ENCODE measurements at places on chromosomes 4 and X. TPM values are rescaled to one million over a fixed set of nuclear protein-coding genes. Genes with fewer than 3 reads are reported as not detected.

The PIGA gene
- 4.5 TPM for polyA plus RNA-seq

The ADRA2C gene
- polyA plus RNA-seq: 2.3 TPM

DNA sequence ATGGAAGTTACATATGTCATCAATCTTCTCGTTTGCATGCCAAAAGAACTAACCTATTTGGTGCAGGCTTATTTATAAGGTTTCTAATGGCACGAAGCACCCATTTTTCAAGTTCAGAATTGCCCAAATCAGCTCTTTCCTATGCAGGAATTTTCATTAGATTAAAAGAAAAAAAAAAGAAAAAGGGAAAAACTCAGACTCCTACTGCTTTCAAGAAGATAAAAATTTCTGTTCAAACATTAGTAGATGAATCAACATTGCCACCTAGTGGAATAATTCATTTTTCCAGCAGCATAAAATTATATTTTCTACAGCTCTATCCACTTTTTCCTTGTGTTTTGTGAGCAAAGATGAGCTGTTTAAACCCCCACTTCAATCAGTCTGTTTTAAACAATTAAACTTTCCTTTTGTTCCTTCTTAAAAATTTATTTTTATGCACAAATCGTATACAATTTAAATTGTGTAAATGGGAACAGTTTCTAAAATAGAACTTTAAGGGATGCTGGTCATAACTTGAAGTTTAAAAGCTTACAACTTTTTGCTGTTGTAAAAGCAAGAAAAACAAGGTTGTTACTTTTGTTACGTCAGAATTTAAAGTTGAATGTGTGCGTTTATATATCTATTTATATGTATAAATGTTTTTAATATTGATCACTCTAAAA is 309.9 kb downstream of the ARAP2 start:
- DNase-seq: peak; percentile 71

The SNX25 gene
- 7.7 TPM for polyA plus RNA-seq

The HSFX3 gene
- 1.2 TPM for polyA plus RNA-seq

The AMBN gene
- not detected for polyA plus RNA-seq

All from muscle of back (tissue), 13 donors.